ENCODE measurements at places on chromosomes 16 and 17.

GRCh38 chr17:7835814-7836595 is 2.0 kb downstream of the KDM6B start:
- peak; percentile 84 for DNase-seq

DNA sequence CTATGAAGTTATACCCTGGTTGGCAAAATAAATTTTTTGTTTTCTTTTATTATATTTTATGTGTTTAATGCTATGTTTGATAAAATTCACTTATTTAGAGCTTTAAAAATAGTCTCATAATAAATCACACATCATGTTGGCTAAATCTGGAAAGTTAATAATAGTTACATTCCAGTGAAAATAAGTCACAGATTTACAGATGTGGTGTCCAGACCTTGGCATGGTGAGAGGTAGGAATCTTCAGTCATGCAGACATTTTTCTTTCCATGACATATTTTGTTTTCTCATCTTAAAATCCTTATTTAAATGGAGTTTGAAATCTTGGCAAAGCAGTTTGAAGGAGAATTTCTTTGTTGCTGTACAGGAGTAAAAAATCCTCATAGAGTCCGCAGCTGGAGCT is 48.1 kb upstream of the GOSR1 start:
- DNase-seq = no peak

DNA sequence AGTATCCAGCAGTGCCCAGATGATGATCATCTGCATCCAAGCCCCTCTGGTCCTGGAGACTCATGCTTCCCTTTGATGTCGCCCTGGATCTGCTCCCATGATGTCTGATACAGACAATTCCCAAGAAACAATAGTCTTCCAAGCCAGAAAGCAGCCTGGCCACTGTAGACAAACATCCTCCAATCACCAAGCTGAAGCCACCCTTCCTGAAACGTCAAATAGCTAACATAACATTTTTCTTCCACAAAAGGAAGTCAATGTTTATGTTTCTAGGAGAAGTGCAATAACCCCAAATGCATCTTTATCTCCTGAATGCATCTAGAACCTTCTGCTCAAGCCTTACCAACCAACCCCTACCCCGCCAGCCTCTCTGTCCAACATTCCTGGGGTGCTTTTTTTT is 1.2 kb upstream of the DPEP2 start:
- DNase-seq = no peak

GRCh38 chr17:29143894-29144293 is 36.3 kb downstream of the MYO18A start:
- no peak for DNase-seq
